Substantia nigra (tissue), 51 donors: ENCODE measurements at places on chromosomes 5 and 9.

GRCh38 chr9:133301253-133302230 is 26.5 kb upstream of the ABO start:
- no peak for DNase-seq

DNA sequence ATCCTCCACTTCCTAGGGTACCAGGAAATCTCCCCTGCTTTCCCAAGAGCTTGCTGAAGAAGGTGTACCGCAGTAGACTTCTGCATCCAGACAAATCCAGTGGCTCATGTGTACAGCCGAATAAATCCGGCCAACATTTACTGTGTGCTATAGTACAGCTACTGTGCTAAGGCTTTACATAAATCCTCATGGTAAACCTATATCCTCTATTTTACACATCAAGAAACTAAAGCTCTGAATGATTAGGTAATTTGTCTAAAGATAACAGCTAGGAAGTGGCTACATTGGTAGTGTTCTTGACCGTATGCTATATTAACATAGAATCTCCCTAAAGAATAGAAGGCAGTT is 511 bp upstream of the WDR41 start:
- no peak for DNase-seq

GRCh38 chr5:171984748-171985419 is 21.6 kb downstream of the FBXW11 start:
- no peak for DNase-seq

DNA sequence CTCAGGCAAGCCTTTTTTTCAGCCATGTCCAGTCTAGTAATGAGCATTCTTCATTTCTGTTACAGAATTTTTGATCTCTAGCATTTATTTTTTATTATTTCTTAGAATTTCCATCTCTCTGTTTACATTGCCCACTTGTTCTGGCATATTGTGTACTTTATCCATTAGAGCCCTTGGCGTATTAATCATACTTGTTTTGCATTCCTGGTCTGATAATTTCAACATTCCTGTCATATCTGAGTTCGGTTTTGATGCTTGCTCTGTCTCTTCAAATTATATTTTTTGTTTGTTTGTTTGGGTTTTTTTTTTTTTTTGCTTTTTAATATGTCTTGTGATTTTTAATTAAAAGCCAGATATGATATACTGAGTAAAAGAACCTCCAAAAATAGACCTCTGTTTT is 23.0 kb upstream of the JAK2 start:
- DNase-seq = no peak

- no peak for DNase-seq
Observed at GRCh38 chr5:172207511-172207910, 13.5 kb downstream of the EFCAB9 start.

DNA sequence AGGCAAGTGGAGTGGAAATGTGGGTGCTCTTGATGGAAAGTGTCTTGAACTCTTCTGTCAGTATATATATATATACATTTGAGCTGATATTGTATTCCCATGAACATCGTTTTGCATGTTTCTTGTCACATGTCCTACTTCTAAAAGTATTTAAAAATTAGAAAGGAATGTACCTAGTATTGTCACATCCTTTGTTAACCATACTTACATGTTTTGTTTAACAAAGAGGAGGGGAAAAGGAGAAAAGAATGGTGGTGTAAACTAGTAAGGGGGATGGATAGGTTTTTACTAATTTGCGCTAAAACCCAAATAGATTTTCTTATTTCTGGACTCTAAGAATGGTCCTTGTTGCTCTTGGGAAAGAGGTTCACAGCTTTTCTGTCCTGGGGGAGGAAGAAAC is 181.7 kb downstream of the GOLPH3 start:
- no peak for DNase-seq

DNA sequence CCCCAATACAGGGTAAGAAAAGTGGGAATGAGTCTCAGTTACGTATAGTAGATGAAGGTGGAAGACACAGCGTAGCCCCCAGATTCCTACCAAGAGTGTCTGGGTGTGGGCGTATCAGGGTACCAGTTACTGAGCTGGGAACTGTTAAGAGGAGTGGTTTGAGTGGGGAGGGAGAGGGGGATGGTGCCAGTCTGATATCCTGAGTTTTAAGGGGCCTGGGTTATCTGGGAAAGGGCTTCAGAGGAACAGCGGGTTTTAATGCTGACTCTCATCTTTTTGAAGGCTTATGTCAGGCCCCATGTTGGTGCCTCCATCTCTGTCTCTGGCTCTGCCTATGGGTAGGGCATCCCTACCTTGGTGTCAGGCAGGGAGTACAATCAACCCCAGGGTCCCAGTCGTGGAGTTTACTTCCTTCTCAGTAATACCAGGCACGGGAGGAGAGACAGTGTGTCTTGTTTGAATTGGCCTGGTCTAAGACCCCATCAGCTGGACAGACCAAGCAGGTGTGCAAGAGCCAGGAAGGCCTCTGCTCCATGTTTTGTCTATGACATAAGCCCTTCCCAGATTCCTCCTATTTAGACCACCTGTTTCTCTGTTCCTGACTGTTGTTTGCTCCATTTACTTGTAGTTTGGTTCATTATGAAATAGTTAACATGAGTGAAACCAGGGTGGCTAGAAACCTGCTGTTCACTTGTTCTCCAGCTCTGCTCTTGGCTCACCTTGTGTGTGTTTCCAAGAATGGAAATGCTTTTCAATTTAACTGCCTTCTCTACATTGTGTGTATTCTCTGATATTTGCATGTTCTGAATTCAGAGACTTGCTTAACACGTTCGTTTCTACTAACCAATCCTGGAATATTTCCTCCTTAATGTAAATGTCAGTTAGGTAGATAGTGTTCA is 125.6 kb downstream of the DAB2IP start:
- no peak for DNase-seq

- DNase-seq = peak; percentile 84
Observed at GRCh38 chr9:129202613-129203555, 24.8 kb upstream of the IER5L start.

- no peak for DNase-seq
Observed at GRCh38 chr5:142715291-142715690, 29.4 kb upstream of the FGF1 start.

DNA sequence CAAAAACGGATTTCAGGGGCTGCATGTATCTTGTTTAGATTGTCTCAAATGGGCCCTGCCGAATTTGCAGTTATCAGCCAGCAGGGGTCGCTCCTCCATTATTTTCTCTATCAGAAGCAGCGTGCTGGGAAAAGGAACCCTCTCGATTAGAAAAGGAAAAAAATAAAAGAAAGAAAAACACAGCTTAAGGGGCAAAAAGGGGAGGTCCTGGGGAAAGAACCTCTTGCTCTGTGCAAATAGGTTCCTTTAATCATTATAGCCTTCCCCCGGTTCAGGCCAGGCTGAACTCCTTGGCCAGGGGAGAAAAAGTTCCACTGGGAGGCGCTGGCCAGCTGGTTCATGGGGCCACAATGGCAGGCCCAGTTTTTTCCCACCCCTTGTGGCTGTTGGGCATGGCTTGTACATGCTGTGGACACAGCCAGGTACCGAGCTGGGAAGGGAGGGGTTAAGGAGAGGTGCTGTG is 25.0 kb upstream of the CAPSL start:
- DNase-seq = no peak

DNA sequence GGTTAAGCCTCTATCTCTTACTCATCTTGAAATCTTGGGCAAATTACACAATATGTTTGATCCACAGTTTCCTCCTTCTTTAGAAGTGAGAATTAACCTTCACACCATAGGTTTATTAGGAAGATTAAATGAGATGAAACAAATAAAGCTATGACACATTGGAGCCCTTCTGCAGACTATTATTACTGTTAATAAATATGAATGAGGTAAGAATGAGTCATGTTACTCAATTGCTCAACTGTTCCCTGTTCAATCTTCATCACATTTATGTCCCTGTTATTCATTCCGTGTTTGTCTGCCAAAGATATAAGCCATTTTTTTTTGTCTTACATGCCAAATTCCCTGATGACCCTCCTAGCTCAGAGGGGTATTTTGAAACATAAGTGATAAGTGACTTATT is 52.1 kb upstream of the PAPPA start:
- DNase-seq = no peak

DNA sequence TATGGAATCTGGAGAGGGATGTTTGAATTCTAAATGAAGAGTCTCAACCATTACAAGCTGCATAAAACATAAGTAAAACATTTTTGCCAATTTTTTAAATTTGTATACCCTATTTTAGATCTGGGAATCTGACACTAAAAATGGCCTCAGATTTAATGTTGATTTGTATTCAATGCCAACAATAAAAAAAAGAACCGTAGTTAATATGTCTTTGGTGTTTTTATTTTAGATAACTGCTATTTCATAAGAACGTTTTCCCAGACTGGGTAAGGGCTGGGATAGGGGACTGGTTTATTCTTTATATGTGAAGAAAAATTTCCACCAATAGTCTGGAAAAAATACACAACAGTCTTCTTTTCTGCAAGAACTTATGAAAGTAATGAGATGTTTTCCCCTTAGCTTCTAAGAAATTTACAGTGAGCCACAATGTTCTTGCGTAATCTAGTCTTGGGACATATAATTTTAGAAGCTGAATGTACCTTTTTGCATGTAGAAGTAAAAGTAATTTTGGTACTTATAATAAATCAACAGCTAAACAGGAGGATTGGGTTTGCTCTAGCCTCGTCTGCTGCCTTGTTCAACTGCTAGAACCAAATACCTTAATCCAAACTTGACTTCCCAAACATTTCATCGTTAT is 244.6 kb upstream of the EFNA5 start:
- DNase-seq = no peak

DNA sequence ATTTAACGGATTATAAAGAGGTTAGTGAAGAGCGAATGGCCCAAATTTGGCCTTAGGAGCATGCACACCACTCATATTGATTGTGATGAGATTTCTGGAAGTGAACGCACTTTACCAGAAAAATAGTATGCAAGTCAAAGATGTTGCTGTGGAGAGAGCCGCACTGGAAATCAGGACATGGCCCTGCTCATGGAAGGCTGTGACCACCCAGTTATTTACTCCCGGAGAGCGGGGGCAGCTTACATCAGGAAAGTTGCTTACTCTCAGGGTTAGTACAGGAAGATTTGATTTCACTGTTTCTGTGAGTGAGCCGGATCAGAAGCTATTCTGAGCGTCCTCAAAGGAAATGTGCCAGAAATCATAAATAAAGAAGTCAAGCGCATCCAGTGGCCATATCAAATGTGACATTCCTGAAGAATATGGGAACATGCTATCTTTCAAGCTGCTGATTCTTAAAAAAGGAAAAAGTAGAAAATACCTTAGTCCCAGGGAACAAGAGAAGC is 42.9 kb upstream of the STRBP start:
- DNase-seq = no peak

- no peak for DNase-seq
Observed at GRCh38 chr5:39282561-39282960, 63.2 kb upstream of the FYB1 start.

- DNase-seq = no peak
Observed at GRCh38 chr5:24065779-24066178, 558.4 kb downstream of the PRDM9 start.

- peak; percentile 73 for DNase-seq
Observed at GRCh38 chr5:132386644-132387286, 17.3 kb downstream of the SLC22A5 start.

GRCh38 chr5:160926428-160926827 is 74.4 kb upstream of the ATP10B start:
- DNase-seq = no peak

DNA sequence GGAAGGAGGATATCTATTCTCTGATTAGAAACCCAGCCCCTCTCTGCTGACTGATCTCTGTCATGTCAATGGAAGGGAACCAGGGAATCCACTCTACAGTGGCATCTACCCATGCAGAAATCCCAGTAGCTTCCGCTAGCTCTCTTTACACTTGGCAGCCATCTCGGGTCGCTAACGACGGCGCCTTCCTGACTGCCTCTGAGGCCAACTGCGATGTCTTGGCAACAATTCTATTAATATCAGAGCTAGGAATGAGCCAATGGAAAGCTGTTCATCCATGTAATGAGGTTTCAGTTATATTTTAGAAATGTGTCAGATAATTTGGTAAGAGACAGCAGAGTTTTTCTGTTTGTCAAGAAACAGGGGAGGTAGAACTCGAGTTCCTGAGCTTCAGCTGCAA is 67.6 kb upstream of the ATP10B start:
- DNase-seq = peak; percentile 38

DNA sequence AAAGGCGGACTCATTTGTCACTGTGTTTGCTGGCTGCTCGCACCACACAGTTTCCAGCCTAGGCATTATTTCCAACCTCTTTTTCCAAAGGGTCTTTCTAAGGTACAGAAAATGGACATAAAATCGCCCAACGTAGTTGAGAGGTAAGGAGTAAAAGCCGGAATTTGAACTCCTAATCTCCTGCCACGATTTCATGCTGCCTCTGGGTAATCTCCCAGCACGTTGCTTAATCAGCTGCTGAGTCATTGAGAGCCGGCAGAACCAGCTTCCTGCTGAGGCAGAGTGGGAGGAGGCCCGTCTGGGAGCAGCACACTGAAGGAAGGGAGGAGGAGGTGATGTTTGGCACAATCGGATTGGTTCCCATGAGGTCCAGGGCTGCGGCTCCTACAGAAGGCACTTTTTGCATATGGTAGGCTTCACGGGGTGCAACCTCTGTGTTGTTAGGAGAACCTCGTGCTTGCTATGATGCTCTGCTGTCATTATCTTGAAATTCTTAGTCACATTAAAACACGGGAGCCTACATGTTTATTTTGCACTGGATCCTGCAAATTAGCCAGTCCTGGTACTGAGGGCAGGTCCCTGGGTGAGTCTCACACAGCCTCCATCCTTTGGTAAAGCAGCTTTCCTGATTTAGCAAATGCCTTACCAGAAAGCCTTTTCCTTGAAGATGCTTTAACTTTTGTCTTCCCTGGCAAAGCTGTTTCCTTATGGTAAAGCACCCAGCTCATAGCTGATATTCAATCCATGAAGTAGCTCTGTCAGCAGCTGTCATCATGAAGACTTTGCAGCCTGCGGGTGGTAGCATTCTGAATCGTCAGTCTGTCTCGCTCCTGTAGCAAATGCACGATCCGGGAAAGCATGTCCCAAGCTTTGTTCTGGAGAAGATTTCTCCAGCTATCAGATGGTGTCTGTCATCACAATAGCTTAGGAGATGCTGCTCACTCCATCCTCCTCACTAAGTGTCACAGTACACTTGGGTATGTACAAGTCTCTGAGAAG is 191.6 kb upstream of the MSX2 start:
- DNase-seq = no peak

DNA sequence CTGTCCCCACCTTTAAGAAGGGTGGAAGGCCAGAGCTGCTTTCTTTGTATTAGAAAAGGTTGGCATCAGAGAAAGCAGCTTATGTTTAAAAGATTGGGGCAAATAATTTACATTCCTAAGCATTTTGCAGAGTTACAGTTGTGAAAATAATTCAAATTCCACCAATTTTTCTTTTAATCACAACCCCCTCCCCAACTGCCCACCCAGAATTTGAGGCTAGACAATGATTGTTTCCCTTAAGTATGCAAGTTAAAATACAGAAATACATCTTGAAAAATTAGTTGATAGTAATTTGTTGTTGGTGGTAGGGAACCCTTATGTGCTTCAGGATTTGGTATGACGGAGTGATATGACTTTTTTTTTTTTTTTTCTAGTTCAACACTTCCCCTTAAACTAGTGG is 133.0 kb downstream of the ZSWIM6 start:
- DNase-seq = no peak

GRCh38 chr5:147081311-147081764 is 153.5 kb upstream of the STK32A start:
- peak; percentile 85 for DNase-seq

GRCh38 chr5:64292611-64293215 is 127.1 kb downstream of the RNF180 start:
- no peak for DNase-seq
